Activated CD4-positive, alpha-beta T cell treated with anti-CD3 and anti-CD28 coated beads, Interleukin-2, amount 10 ng/mL, durations not matched to agents 24 days and 14 days (primary cell): ENCODE measurements at places on chromosomes 4 and X. TPM values are rescaled to one million over a fixed set of nuclear protein-coding genes. Genes with fewer than 3 reads are reported as not detected.

Gene IQCM
- not detected in 2 replicates for total RNA-seq

Gene GRPR
- total RNA-seq: not detected in 2 replicates

Gene PRMT9
- 8.1 TPM in 2 replicates for total RNA-seq

Gene TEX13B
- not detected in 2 replicates for total RNA-seq

Gene INTU
- not detected in 2 replicates for total RNA-seq

Gene CT45A9
- total RNA-seq: not detected in 2 replicates

Gene MXRA5
- total RNA-seq: not detected in 2 replicates

Gene SYTL4
- total RNA-seq: not detected in 2 replicates

DNA sequence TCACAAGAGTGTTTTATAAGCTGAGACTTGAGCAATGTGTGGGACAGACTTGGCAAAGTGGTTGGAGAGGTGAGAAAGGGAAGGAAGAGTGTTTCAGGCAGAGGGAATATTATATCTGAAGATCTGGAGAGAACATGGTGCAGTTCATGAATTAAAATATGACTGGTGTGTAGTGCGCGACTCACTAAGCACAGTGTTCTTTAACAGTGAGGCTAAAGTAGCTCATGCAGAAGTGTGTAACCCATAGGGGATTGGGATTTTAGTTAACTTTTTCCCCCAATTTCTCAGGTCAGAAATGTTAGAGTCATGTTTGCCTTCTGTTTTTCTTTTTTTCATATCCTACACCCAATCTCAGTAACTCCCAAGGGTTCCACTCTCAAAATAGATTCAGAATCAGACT is 9.7 kb downstream of the MTHFD2L start:
- DNase-seq: no peak
- peaks cover 14% of the 10 kb centered on the region for H3K36me3 ChIP-seq
- no peaks in the 10 kb centered on the region for H3K27me3 ChIP-seq
- peaks cover 10% of the 10 kb centered on the region for H3K4me1 ChIP-seq
- H3K27ac ChIP-seq: no peak overlapping the region

- no peak overlapping the region for H3K4me3 ChIP-seq
- no peak for DNase-seq
Observed at GRCh38 chr4:67198727-67199126, 346.6 kb downstream of the CENPC start.

- no peaks in the 10 kb centered on the region for H3K27me3 ChIP-seq
- peak overlapping the region; percentile 89 for H3K4me3 ChIP-seq
- DNase-seq: no peak
- H3K27ac ChIP-seq: peak overlapping the region; percentile 73
- H3K4me1 ChIP-seq: peaks cover 32% of the 10 kb centered on the region
- H3K36me3 ChIP-seq: peaks cover 23% of the 10 kb centered on the region
Observed at GRCh38 chrX:46577221-46578005, 3.8 kb downstream of the CHST7 start.

- no peak overlapping the region for H3K4me3 ChIP-seq
- H3K4me1 ChIP-seq: peaks cover 19% of the 10 kb centered on the region
- H3K36me3 ChIP-seq: no peaks in the 10 kb centered on the region
- no peak overlapping the region for H3K27ac ChIP-seq
- no peaks in the 10 kb centered on the region for H3K27me3 ChIP-seq
- no peak for DNase-seq
Observed at GRCh38 chr4:40180356-40180755, 16.5 kb upstream of the RHOH start.

DNA sequence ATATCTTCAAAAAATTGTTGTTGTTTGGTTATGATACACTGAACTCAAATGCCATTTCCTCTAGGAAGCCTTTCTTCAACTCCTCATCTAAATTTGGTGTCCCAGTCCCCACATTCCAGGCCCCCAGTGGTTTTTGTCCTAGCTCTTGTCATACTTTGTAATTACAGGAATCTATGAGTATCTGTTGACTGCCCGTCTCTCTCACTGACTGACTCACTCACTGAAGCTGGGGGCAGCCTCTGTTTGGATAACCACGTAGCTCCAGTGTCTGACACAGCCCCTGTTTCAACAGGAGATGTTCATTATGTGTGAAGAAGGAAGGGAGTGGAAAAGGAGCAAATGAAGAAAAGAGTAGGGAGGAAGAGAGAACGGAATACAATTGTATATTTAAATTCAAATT is 284.1 kb upstream of the TENM3 start:
- peak; percentile 10 for DNase-seq
- H3K27me3 ChIP-seq: no peaks in the 10 kb centered on the region
- no peaks in the 10 kb centered on the region for H3K4me1 ChIP-seq

DNA sequence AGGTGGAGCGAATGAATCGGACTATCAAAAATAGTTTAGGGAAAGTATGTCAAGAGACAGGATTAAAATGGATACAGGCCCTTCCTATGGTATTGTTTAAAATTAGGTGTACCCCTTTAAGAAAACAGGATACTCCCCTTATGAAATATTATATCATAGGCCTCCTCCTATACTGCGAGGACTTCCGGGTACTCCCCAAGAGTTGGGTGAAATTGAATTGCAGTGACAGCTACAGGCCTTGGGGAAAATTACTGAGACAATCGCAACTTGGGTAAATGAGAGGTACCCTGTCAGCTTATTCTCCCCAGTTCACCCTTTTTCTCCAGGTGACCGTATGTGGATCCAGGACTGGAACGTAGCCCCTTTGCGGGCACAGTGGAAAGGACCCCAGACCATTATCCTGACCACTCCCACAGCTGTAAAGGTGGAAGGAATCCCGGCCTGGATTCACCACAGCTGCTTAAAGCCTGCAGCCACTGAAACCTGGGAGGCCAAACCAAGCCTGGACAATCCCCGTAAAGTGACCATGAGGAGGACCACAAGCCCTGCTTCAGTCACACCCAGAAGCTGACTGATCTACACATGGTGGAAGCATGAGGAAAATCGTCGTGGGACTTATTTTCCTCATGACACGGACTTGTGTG is 1138.1 kb downstream of the ARAP2 start:
- H3K4me1 ChIP-seq: no peaks in the 10 kb centered on the region
- H3K27me3 ChIP-seq: no peaks in the 10 kb centered on the region
- no peaks in the 10 kb centered on the region for H3K36me3 ChIP-seq
- no peak overlapping the region for H3K4me3 ChIP-seq
- H3K27ac ChIP-seq: no peak overlapping the region
- no peak for DNase-seq

DNA sequence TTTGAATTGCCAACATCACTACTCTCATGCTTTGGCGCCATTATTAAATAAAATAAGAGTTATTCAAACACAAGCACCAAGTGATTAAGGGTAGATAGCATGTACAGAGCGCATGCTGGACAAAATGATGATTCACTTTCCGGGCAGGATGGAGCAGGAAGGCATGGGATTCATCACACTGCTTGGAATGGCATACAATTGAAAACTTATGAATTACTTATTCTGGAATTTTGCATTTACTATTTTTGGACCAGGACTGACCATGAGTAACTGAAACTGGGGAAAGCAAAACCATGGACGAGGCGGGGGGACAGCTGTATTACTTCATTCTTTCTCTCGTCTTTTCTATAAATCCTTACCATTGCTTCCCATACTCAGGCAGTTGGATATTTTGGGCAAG is 28.5 kb upstream of the FGF5 start:
- H3K4me3 ChIP-seq: no peak overlapping the region
- H3K27ac ChIP-seq: no peak overlapping the region
- H3K27me3 ChIP-seq: peaks cover 10% of the 10 kb centered on the region
- no peaks in the 10 kb centered on the region for H3K4me1 ChIP-seq

DNA sequence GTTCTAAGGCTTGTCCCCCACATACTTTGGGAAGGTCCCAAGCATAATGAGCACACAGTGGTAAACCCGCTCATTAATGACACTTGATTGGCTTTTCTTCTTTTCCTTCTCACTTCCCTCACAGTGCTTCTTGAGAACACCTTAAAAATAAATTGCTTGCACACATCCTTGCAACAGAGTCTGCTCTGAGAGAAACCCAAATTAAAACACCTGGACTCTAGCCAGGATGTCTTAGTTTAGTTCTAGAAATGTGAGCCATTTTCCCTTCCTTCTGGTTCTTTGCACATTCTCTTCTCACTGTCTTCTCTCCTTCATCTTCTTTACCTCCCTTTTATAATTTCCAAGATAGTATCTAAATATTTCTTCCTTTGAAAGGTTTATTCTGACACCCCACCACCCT is 35.3 kb upstream of the COX7B2 start:
- no peaks in the 10 kb centered on the region for H3K4me1 ChIP-seq
- H3K36me3 ChIP-seq: no peaks in the 10 kb centered on the region
- H3K27ac ChIP-seq: no peak overlapping the region
- no peak overlapping the region for H3K4me3 ChIP-seq
- DNase-seq: no peak

DNA sequence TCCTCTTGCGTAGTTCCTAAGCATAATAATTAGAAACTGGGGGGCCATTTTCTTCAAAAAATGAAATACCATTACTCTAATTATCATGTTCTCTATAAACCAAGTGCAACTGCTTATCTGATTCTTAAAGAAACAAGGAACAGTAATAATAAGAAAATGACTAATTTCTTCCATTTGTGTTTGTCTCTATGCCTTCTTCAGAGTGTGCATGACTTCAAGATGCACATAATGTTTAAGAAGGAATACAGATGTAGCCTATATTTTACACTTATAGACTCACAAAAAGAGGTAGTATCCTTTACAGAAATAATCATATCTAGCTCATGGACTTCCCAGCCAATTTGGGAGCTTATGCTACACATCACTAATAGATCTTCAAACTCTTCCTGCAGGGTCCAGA is 131.7 kb downstream of the CHRNA9 start:
- no peak for DNase-seq
- peaks cover 9% of the 10 kb centered on the region for H3K36me3 ChIP-seq
- peak overlapping the region; percentile 71 for H3K27ac ChIP-seq
